ENCODE measurements at places on chromosomes 1 and 21.

DNA sequence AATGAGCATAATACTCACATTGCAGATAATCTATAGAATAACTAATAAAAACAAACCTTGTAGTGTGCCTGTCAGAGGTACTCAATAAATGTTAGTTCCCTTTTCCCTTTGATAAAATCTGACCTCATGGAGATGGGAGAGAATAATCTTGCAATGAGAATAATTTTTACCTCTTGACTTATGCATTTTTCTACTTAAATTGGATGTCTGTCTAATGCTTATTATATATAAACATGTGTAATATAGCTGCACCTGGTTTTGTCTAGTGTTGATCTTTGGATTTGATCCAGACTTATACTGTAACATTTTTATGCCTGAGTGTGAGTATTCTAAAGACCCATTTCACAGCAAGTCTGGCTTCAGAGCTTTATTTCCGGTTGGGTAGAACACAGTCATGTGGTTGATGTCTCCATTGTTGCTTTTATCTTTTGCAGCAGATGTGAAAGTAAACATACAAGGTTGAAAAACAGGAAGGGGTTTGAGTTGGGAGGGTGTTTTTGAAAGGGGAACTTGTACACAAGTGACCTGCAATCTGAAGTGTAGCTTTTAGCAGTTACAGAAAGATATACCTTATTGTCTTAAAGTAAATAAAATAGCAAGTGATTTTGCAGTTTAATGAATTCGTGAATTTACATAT is 12.4 kb downstream of the EPB41 start:
- DNase-seq: no peak

DNA sequence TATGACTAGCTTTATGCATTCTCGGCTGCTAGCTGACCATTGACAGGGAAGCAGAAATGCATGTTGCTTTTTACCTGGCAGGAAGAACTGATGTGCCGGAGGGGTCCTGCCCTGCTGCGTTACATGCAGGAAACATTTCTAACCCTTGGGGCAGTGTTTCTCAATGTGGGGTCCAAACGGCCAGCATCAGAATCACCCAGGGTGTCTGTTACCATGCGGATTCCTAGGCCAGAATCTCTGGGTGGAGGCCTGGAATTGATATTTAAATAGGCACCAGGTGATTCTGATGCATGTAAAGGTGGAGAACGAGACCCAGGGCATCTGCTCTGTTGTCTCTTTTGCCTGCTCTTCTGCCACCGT is 182.7 kb downstream of the PCP4 start:
- DNase-seq: no peak

- no peak for DNase-seq
Measured at GRCh38 chr21:33088384-33088783, 18.4 kb downstream of the OLIG1 start.

DNA sequence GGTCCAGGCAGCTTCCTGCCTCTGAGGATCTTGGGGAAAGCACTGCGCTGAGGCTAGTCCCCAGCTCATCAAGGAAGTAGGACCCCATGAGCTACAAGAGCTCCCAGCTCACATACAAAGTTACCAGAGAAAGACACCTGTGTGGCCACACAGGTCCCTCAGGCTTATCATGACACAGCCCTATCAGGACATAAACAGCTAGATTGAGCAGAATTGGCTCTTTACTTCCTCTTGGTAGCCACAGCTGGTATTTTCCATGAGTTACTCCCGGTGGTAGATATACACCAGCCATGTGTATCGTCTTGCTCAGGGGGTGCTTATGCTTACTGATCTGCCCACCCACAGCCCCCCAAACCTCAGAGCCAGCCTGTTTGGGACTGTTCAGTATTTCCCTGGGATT is 1.2 kb downstream of the LENEP start:
- no peak for DNase-seq

GRCh38 chr1:59641836-59642235 is 172.9 kb upstream of the HOOK1 start:
- no peak for DNase-seq

DNA sequence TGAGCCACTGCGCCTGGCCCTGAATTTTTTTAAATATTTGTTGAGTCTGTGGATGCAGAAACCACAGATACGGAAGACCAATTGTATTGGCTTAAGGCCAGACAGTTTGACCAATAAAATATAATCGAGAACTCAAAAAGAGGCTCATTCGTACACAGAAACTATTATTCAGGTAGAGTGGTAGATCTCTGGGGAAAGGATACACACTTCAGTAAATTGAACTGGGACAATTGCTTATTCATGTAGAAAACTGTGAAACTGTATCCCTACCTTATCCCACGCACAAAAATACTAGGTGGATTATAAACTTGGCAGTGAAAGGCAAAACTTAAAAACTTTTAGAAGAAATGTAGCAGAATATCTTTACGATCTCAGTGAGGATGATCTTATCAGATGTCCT is 25.0 kb upstream of the SHE start:
- no peak for DNase-seq

GRCh38 chr1:205381305-205381704 is 24.6 kb upstream of the KLHDC8A start:
- no peak for DNase-seq

GRCh38 chr1:981491-981954 is 370 bp downstream of the PERM1 start:
- no peak for DNase-seq

DNA sequence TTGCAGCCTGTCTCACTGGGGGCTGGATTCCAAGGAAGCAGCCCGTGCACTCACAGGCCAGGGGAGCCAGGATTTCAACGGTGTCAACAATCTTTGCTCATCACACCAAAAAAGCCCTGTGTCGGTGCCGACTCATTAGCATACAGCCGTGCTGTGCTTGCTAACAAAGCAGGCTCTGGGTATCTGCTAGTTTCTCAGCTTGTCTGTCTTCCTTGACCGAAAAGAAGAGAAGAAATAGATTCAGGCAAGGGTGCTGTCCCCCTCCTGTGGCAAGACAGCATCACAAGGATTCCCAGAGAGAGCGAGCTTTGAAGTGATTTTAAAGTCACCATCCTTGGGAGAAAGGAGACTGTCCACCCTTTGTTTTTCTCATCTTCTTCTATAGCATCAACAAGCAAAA is 214.7 kb downstream of the SDCCAG8 start:
- peak; percentile 1 for DNase-seq

DNA sequence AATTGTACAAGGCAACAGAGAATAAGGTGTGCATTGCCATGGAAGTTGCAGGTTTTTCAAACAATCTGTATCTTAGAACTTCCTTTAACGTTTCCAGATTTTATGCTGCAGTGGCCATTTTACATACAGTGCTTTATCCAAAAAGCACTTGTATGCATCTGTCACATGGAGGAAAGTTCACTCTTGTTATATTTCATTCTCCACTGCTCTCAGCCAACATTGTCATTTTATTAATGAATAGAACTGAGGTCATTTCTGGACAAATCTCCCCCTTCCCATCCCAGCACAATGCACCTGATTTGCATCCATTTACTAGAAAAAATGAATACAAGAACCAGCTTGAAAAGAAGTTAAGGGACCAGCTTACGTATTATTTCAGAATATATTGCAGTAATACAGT is 342.0 kb downstream of the USP25 start:
- peak; percentile 66 for DNase-seq

DNA sequence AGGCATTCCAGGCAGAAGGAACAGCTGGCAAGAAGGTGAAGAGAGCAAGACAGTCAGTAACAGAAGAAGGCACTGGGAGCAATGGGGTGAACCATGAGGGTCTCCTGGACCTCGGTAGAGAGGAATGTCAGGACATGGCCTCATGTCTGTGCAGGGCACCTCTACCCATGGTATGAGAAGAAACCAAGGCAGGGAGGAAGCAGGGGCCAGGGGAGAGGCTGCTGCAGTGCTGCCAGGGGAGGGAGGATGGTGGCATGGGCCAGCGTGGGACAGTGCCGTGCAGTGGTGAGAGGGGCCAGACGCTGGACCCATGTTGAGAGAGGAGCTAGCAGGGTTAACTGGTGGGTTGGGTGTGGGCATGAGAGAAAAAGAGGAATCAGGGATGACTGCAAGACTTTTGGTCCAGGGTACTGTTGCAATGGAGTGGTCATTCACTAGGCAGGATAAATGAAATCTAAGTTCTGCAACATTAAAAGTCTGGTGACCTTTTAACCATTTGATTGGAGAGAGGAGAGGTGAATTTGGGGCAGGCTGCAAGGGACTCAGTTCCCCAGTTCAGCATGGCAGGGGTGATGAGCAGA is 577.6 kb downstream of the MATN1 start:
- DNase-seq: no peak

- DNase-seq: no peak
Measured at GRCh38 chr1:179840107-179840506, 37.5 kb downstream of the TOR1AIP2 start.

- DNase-seq: no peak
Measured at GRCh38 chr1:54814126-54814498, 13.0 kb upstream of the TTC22 start.

DNA sequence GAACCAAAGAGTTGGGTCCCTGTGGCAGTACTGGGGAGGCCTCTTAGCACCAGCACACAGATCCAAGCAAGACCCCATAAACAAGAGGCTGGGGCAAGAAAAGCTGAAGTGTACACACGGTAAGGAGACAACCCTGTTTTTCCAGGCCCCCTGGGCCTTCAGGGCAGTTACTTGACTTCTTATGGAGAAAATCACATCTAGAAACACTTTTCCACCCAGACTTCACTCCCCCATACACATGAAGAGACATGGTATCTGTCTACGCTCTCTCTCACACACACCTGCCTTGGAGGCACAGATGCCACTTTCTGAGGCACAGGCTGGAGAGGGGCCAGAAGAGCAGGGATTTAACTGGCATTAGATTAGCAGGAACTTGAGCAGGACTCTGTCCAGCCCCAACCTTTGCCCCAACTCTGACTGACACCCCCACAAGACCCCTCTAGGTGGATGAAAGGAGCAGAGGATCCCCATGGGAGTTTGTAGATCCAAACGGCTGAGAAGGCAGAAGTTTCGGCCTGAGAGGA is 2.2 kb downstream of the CERS2 start:
- DNase-seq: no peak

DNA sequence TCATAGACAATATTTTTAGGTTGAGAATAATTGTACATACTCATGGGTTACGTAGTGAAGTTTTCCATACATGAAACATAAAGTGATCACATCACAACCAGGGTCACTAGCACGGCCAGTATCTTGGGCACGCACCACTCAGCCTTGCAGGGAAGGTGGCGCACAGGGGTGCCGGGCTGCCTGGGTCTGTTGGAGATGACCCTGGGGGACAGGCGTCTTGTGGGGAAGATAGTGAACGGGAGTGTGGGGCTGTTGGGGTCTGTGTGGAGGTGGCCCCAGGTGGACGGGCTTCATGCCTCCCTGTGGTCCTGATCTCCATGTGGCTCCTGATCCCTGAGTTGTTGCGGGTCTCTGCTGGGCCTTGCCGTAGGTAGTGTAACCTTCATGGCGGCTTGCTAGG is 38.3 kb upstream of the PRSS38 start:
- no peak for DNase-seq

- DNase-seq: no peak
Measured at GRCh38 chr1:205508227-205508714, 3.8 kb downstream of the CDK18 start.

- DNase-seq: no peak
Measured at GRCh38 chr1:41468122-41468762, 16.2 kb downstream of the EDN2 start.

DNA sequence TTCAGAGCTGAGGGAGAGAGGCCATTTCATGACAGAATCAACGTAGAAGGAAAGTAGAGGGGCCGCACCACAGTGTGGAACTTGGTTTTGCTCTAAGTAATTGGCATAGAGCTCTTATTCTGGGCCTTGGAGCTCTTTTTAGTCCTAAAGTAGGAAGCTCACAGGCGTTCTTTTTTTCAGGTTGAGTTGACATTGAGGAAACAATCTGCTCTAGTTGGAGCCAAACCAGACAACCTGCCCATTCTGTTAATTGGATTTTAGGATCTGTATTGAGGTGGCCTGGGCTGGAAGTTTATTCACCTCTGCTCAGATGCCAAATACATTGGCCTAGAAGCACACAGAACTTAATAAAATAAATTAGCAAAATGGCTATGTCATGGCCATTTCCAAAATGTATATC is 1093.9 kb downstream of the ADGRL2 start:
- DNase-seq: no peak

GRCh38 chr21:45570826-45571601 is 28.8 kb upstream of the SLC19A1 start:
- DNase-seq: no peak

- no peak for DNase-seq
Measured at GRCh38 chr1:107413546-107413945, 272.7 kb downstream of the NTNG1 start.

- DNase-seq: no peak
Measured at GRCh38 chr1:110309139-110309538, 30.0 kb upstream of the RBM15 start.

- DNase-seq: no peak
Measured at GRCh38 chr1:206514813-206515387, 7.6 kb downstream of the RASSF5 start.

DNA sequence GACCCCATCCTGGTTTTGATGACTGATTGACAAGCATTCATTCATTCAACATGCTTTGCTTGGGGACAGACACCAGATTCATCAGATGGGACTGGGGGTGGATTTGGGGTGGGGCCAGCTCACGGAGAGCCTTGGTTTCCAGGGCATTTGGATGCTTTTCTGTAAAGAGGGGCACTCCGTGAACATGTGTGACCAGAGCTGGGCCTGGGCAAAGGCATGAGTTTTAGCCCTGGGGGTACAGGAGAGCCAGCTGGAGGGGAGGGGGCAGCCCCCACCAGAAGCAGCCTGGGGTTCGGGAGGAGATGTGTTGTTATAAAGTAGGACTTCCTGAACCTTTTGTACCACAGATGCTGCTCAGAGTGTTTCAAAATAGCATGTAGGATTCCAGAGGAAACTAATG is 99.7 kb downstream of the RIPK4 start:
- DNase-seq: no peak

- DNase-seq: no peak
Measured at GRCh38 chr1:222582099-222582774, 7.5 kb downstream of the TAF1A start.

DNA sequence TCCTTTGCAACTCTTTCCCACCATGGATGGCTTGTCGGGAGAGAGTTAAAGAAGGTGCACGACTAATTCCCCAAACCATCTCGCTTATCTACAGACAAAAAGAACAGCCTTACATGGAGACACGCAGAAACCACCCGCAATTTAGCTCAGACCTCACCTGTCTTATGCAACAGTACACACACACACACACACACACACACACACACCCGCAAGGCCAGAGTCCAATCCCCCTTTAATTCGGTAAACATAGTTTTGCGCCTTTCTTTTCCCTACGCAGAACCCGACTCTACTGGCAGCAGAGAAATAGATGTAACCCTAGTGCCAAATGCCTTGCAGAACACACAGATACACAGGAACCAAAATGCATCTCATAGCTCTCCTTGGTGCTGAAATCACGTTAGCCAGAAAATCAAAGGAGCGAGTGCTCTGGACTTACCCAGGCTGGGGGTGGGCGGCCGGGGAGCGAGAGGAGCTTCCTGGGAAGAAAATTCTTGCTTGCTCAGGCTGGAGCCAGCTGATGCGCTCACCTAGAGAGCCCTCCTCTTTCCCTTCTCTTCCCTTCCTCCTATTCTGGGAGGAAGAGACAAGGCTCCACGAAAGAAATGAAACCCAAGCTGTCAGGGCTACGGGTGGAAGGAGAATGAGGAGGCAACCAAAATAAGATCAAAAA is 470 bp downstream of the TNR start:
- peak; percentile 81 for DNase-seq

GRCh38 chr21:42630626-42631025 is 22.8 kb upstream of the PDE9A start:
- DNase-seq: no peak

- DNase-seq: peak; percentile 80
Measured at GRCh38 chr1:154975409-154976059, 1.1 kb downstream of the CKS1B start.

GRCh38 chr1:32773018-32773763 is 44.0 kb downstream of the YARS1 start:
- peak; percentile 45 for DNase-seq

GRCh38 chr1:182350839-182351238 is 40.8 kb downstream of the GLUL start:
- no peak for DNase-seq

Measured in NCI-H526 treated with DMSO at 0.1 percent for 48 hours (cell line).